ENCODE measurements at places on chromosomes 6 and 20. TPM values are rescaled to one million over a fixed set of nuclear protein-coding genes. Genes with fewer than 3 reads are reported as not detected.

The UNC5CL gene
- 7.3 TPM for total RNA-seq

The PNRC1 gene
- 421 TPM for total RNA-seq

DNA sequence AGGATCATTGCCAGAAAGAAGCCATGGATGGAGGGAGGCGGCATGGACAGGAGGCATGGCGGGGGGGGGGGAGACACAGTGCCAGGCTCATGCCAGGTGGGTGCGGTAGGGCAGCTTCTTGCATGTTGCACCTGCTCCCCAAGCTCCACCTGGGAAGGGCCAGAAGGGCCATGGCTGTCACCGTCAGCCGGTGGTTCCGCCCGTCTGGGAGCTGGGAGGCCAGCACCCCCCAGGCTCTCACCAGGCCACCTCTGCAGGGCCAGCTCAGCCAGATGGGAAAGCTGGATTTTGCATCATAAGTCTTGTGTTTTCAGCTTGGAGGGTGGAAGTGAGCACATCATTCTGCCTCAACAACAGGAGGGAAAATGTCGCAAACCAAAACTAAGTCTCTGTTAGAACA, 404.7 kb downstream of the TAF4 start:
- DNase-seq = no peak

- DNase-seq = no peak
Measured at GRCh38 chr6:43575105-43575771, 600 bp downstream of the XPO5 start.

DNA sequence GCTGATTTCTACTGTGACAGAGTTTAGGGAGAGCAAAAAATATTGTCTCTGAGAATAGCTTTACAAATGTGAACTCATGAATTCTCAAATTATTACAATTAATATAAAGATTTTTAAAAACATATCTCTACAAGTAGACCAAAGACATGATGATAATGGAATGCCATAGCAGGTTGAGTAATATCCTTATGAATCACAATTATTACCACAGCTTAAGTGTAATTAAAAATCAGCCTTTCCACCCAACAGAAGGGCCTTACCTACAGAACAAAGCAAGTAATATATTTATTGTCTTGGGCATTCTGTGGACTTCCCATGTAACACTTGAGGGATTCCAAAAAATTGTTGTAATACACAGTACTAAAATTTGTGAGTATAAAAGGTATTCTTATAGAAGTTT, 1099.6 kb upstream of the GJE1 start:
- no peak for DNase-seq

- no peak for DNase-seq
Measured at GRCh38 chr6:5294392-5295211, 33.3 kb downstream of the FARS2 start.

- no peak for DNase-seq
Measured at GRCh38 chr6:4635666-4636065, 140.5 kb upstream of the CDYL start.

- DNase-seq = no peak
Measured at GRCh38 chr6:134164300-134164699, 111.9 kb upstream of the SLC2A12 start.

The OR10C1 gene
- total RNA-seq = not detected

- no peak for DNase-seq
Measured at GRCh38 chr6:168837254-168838036, 396.5 kb downstream of the SMOC2 start.

GRCh38 chr20:1130847-1131246, 12.4 kb downstream of the PSMF1 start:
- no peak for DNase-seq

The SLC16A10 gene
- 16.5 TPM for total RNA-seq

The FLRT3 gene
- total RNA-seq = not detected

GRCh38 chr6:83258517-83258916, 65.4 kb downstream of the RWDD2A start:
- no peak for DNase-seq

GRCh38 chr6:42365021-42365420, 86.7 kb downstream of the TRERF1 start:
- DNase-seq = no peak

DNA sequence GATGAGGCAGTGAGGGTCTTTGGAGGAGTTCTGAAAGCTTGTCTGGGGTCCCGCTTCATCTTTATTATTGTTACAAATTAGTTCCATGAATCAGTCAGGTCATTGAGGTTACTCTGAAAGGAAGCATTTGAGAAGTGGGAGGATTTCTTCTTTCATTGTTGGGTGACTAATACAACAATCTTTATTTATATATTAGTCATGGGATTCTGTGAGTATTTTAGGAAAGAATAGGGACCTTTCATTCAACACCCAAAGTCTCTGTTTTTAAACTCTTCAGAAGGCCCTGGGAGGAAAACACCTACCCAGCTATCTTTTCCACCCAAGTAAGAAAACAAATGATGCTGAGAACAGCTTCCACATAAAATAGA, 98.3 kb downstream of the SOD2 start:
- no peak for DNase-seq

The FAM210B gene
- 17.2 TPM for total RNA-seq

GRCh38 chr6:169014211-169015197, 239.1 kb downstream of the THBS2 start:
- DNase-seq = no peak

DNA sequence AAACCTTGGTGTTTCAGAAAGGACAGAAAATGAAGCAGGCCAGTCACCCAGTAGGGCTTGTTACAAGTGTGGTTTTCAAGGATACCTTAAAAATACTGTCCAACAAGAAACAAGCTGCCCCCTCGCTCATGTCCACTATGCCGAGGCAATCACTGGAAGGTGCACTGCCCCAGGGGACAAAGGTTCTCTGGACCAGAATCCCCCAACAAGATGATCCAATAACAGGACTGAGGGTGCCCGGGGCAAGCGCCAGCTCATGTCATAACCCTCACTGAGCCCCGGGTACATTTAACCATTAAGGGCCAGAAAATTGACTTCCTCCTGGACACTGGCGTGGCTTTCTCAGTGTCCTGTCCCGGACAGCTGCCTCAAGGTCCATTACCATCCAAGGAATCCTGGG, 6.6 kb upstream of the NT5DC1 start:
- no peak for DNase-seq

DNA sequence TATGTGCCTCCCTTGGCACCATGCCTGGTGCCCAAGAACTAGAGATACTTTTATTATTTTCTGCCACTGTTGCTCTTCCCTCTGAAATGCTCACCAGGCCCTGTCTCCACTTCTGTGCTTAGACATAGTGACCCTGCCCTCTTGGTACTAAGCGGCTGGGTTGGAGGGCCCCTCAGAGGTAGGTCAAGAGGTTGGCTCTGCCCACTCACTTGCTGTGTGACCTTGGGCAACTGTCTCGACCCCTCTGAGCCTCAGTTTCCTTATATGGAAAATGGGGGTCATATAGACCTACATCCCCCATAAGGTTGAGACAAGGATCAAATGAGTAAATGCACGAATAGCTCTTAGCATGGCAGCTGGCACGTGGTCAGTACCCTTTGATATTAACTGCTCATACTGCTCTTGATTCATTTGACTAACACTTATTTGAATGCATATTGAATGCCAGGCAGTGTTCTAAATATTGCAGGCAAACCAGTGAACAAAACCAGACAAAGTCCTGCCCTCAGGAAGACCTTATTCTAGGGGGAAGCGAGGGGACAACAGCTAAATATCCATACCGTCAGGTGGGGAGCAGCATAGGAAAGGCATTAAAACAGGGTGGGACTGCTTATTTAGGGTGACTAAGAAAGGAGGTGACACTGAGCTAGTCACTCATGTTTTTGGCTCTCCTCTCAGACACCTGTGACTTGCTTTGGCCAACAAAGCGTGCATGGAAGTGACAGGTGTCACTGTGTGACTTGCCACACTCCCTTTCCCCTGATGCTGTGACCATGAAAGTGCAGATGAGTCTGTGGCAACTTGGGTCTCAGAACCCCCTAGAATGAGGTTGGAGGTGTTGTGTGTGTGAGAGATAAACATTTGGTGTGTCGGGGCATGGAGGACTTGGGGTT, 14.3 kb upstream of the SPO11 start:
- DNase-seq = no peak

DNA sequence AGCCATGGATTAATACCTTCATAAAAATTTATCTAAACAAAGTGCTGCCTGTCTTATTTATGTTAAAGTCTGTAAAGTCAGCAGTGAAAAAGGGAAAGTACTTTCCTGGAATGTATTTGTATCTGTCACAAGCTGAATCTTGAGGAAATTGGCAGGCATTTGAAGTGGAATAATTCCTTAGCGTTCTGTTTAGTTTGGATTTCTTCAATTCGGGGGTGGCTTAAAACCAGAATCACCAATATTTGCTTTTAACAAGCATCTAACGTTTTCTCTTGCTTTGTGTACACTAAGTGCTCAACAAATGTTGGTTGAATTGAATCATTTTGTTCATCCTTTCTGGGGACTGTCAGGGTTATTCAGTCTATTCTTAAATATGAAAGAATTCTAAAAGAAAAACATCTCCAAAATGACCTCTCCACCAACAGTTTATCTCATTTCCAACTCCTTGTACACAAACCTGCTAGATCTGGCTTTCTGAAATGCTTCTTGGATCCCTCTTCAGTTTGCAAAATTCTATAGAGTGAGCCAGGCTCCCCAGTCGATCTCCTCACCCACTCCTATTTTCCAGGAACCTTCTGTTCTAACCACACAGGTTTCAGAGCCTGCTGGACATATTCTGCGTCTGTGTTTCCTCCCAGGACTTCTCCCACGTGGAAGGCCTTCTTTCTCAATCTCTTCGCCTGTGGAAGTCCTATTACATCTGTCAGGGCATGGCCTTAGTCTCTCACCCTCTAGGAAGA, 2.0 kb upstream of the NPEPL1 start:
- DNase-seq = no peak

The PLCB1 gene
- 10.7 TPM for total RNA-seq

The LSM14B gene
- total RNA-seq = 55.5 TPM

The HCK gene
- total RNA-seq = 0.33 TPM

- DNase-seq = no peak
Measured at GRCh38 chr6:170205534-170206316, 85.2 kb downstream of the DLL1 start.

DNA sequence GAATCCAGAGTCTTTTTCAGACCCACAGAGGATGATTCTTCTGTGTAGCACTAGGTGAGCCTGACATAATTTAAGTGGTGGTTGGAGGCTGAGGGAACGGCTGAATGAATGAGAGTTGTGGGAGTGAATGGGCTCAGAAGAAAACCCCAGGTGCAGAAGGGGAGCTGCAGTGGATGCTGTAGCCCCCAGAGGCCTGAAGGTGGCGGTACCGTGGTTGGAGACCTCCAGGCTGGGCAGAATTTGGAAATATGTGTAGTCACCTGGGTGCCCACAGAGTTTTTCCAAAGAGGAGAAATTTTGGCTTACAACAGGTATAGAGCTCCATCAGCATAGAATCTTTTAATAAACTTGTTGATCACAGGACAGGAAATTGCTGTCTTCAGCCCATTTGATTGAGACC, 6.5 kb upstream of the RAET1G start:
- DNase-seq = no peak

GRCh38 chr6:145323646-145324045, 411.7 kb downstream of the EPM2A start:
- DNase-seq = no peak

The RNF182 gene
- total RNA-seq = not detected

The ARMH2 gene
- total RNA-seq = 3.7 TPM

DNA sequence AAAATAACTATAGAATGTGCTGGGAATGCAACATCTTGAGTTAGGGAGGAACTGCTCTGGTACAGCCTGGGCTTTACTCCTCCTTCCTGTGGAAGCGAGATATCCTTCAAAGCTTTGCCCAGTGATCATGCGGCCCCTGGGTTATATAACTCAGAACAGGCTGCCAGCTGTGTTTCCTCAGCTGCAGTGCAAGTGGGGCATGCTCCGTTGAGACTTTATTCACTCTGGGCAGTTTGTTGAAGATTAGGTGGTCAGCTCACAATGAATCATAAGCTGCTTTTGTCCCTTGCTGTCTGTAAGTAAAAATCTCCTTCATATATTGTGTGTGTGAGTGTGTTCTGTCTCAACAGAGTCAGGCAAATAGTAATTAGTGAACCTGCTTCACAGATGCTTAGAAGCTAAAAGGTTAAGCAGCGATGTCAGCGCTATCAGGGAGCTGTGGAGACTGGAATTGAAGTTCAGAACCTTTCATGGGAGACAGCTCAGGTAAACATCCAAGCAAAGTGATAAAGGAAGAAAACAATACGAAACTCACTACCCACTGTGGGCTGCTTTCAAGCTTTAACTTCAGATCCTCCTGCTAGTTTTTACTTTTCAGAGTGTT, 688.4 kb downstream of the HTR1B start:
- DNase-seq = no peak

GRCh38 chr20:34475979-34476736, 40.1 kb upstream of the DYNLRB1 start:
- DNase-seq = peak; percentile 8

GRCh38 chr6:2560917-2561698, 189.6 kb downstream of the MYLK4 start:
- DNase-seq = no peak

DNA sequence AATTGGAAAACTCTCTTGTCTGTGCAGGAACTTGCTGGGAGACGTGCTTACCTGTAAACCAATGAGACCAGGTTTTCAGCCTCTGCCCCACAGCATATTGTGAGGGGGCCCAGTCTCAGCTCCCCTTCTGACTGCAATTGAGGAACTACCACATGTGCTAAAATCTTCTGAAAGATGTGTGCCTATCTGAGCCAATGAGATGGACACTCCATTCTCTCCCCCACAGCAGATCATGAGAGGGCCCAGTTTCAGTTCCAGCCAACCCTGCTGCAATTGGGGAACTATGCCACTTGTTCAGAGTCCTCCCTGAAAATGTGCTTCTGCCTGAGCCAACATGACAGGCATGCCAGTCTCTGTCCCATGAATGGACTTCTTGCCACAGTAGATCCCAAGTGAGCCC, 20.9 kb upstream of the PI3 start:
- DNase-seq = no peak

DNA sequence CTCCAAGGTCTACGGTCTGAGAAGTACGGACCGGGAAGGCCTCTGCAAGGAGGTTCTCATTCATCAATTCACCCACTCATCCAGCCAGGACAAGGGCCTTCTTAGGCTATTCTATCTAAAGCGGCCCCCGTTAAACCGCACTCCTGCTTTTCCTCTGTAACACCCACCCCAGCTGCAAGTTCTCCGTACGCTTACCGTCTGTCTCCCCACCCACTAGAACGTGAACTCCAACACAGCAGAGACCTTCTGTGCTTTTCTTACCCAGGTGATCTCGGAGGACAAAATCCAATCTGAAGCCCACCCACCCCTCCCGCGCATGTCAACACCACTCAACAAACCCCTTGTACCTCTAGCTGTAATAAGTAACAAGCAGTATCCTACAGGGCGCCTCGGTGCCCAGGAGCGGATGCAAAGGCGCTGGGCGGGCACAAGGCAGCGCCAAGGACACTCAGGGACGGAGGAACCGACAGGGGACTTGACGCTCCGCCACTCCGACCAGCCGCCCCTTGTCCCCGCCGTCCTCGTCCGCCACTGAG, 351 bp downstream of the AURKA start:
- no peak for DNase-seq

The MYH7B gene
- total RNA-seq = 0.67 TPM

- no peak for DNase-seq
Measured at GRCh38 chr6:40411881-40412280, 175.3 kb downstream of the LRFN2 start.

The COL12A1 gene
- total RNA-seq = not detected

The WFDC5 gene
- total RNA-seq = not detected

The C4B gene
- 5.5 TPM for total RNA-seq

GRCh38 chr6:166078294-166078693, 89.4 kb downstream of the TBXT start:
- DNase-seq = no peak

The DBNDD2 gene
- total RNA-seq = 16.8 TPM
